ENCODE measurements at places on chromosomes 5 and 9.

DNA sequence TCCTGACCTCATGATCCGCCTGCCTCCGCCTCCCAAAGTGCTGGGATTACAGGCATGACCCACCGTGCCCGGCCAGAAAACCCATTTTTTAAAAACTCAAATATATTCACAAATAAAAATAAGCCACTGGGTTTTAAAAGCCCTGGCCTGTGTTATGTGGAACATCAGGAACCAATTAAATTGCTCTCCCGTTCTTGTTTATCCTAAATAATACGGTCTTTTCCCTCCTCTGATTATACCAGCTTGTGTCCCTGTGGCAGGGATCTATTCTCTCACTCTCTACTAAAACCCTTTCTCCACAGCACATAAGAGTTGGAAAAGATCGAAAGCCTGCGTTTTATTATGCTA lies 30.1 kb upstream of the LPAR1 start:
- no peak for DNase-seq

DNA sequence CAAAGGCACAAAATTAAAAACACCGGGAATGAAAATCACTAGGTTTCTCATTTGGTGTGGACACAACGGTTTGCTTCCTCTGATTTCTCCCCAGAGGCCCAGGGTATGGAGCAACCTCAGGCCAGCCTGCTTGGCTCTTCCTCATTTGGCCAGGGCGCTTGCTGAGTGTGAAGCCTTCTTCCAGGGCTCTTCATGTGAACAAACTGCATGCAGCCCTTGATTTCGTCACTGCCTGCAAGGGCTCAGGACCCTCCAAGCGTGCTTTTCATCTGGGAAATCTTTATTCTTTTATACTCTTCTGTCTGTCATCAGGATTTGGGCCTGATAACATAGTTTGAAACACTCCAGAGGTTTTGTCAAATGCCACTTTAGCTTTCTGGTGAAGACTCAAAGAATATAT lies 122.6 kb upstream of the KLF4 start:
- no peak for DNase-seq

GRCh38 chr5:10689391-10690081 lies 71.5 kb downstream of the DAP start:
- DNase-seq, result peak; percentile 43

DNA sequence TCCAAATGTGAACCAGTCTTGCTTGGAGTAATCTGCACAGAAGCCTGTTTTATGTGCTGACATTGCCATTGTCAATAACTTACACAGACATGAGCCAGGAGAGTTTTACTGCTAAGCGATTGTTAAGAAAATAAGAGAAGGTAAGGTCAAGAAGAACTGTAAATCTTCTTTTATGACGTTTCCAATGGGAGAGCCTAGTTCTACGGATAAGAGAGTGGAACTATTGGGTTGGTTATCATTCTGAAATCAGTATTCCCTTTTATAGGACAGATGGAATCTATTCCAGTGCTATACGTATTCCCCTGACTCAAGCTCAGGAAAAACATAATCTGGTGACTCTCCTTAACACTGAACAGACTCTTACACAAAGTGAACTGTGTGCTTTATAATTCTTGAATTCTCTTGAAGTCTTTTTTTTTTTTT lies 137.9 kb upstream of the OTULINL start:
- no peak for DNase-seq

DNA sequence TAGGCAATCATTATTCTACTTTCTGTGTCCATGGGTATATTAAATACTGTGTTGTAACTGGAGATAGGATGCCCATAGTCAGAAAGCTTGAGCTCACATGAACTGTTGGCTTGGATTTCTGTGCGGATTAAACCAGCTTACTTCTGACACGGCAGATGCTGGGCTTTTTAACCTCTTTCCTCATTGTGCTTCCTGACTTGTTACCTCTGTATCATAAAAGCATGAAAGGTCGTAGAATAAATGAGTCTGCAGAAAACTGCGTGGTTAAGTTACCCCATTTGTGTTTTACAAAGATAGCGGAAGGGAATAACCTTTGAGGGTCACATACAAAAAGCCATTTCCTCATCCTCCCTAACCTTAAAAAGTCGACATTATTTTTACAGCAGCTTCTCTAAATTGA lies 199.5 kb upstream of the DMRT1 start:
- no peak for DNase-seq

DNA sequence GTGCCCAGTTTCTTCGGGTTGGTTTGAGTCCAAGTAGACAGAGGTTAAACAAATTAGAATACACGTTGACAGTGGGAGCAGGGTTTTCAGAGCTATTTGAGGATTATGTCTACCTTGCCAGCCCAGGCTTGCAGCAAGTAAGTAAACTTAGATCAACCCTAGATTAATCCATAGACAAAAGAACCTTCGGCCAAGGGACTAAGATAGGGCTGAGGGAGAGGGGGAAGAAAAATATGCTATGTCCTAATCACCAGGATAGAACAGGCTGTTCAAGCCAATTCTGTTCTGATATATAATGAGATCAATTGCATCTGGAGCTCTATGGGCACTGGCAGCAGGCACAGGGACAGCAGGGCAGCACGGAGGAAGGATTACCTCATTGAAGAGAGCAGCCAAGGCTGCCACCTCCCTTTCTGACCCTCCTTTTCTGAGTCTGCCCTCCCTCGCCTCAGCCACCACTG lies 377.7 kb downstream of the PIK3R1 start:
- no peak for DNase-seq

DNA sequence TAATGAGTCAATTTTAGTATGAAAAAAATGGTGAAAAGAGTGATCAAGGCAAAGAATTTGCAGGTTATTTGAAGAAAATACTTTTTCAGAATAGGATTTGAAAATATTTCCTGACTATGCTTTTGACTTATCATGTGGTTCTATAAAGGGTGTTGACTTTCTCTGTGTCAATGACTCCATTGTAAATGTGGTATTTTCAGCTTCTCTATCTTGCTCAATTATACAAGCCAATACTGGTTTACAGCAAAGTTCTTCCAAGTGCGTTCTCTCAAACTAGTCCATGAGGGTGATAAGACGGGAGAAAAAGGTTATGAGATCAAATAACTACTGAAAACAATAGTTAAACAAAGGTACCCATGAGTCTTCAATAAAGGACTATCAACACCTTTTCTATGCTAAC lies 21.7 kb downstream of the IL33 start:
- no peak for DNase-seq

DNA sequence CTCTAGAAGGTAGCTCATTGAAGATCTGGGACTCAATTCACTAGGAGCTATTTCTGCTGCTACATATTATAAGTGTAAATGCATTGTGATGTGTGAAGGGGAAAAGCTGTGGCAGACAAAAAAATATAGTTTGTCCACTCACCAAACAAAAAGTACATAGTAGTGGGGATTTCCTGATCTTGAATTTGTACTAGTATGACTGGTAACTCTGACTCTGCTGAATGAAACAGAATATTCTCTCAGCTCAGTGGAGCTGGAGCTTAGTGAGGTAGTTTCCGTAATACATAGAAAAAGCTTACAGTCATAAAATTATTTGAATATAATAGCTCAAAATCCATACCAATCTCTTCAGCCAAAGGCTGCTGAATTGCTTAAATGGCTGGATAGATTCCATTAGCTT lies 455.6 kb upstream of the CD180 start:
- DNase-seq, result no peak

DNA sequence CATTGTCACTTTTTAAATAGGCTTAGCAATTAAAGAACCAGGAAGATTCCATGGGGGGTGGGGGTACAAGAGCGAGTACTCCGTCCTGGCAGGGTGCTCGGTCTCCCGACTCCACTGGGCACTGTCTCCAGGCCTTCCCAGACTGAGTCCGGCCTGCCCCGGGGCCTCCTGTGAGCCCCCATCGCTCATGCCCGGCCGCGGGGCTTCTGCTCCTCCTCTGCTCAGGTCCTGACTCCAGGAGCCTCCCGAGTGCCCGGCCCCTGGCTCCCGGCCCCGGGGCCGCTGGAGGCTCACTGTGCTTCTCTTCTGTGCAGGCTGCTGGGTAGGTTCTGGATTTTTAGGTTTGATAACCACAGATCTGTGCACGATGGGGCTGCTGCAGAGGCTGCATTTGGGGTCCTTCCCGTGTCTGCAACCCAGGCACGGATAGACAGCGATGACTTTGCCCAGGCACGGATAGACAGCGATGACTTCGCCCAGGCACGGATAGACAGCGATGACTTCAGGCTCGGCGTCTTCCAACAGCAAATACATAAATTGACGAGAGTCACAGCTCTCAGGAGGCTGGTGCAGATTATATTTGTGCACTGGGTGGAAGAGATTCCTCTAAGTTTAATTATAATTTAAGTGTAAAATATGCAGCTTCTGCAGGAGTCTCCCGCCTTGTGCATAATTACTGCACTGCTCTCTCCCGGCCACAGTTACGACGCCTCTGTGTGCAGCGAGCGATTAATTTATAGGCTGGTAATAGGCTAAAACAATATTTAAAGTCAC lies 74.8 kb upstream of the RXRA start:
- DNase-seq, result no peak

DNA sequence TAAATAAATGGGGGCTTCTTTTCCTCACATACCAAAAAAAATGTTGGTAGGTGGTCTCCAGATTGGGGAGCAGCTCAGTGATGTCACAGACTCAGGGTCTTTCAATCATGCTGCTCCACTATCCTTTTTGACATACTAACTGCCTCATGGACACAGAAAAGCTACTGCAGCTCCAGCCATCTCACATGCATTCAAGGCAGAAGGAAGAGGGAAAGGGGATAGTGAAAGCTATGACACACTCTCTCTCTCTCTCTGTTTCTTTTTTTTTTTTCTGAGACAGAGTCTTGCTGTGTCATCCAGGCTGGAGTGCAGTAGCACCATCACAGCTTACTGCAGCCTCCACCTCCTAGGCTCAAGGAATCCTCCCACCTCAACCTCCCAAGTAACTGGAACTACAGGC lies 7.9 kb upstream of the ADGRD2 start:
- DNase-seq, result no peak

- DNase-seq, result no peak
Measured at GRCh38 chr9:5864446-5864845, 26.2 kb upstream of the MLANA start.

GRCh38 chr5:147643142-147643541 lies 133.3 kb upstream of the DPYSL3 start:
- no peak for DNase-seq

DNA sequence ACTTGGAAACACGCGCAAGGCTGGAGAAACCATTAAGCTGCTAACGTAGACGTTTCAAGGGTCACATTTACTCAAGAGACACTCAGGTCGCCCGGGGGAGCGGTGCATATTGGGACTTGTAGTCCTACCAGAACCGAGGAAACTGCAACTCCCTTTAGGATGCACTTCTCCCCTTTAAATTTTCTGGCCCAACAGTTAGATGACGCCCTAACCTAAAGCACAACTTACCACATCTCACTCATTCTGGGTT lies 384 bp upstream of the DMXL1 start:
- DNase-seq, result no peak

GRCh38 chr5:95530416-95530815 lies 24.4 kb downstream of the SKIC3 start:
- DNase-seq, result no peak

- DNase-seq, result peak; percentile 65
Measured at GRCh38 chr5:180689071-180689694, 39.8 kb upstream of the FLT4 start.

DNA sequence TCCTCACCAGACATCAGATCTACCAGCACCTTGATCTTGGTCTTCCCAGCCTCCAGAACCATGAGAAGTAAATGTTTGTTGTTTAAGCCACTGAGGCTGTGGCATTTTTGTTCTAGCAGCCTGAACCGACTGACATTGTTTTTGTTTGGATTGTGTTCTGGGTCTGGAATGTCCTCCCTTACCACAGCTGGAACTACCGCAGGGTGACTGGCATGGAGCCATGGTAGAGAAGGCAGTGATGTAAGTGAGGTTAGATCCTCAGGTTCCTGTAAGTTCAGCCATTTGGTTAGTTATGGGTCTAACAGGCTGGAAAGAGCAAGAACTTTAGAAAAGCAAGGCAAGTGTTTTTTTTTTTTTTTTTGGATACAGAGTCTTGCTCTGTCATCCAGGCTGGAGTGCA lies 209.3 kb downstream of the DAB2IP start:
- no peak for DNase-seq

DNA sequence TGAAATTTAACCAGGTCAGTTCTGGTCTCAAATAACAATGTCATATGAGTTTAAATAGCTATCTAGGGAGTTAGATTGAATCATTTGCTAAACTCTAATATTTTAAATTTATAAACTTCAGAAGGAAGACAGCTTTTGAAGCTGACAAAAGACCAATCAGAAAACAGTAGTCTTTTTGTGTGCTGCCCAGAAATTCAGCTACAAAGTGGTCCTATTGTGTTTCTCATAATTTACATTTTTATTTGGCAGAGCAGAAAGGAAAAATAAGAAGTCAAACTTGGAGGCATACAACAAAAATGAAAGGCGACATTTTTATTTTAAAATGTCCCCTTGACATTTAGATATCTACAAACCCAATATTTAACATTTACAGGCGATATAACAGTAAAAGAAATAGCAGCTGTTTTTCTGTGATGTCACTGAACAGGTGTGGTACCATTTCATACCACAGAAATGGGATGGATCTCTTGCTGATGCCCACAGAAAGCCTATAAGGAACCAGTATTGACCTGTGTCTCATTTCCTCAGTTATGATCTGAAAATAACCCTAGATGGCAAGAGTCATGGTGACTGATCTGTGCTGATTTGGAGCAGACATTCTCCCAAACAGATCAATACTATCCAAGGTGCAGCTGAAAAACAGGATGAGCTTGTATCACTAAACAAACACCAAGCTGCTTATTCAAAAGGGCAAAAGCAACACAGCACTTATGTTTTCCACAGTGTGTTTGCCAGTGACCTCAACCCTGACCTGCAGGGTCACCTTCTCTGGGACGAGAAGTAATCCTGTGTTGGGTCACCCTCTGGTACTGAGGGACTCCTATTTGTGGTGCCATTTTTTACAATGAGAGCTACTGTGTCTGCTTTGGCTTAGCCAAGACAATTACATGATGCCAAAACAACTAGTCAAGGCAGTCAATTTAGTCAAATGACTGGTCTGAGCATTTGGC lies 3.6 kb upstream of the FST start:
- no peak for DNase-seq

DNA sequence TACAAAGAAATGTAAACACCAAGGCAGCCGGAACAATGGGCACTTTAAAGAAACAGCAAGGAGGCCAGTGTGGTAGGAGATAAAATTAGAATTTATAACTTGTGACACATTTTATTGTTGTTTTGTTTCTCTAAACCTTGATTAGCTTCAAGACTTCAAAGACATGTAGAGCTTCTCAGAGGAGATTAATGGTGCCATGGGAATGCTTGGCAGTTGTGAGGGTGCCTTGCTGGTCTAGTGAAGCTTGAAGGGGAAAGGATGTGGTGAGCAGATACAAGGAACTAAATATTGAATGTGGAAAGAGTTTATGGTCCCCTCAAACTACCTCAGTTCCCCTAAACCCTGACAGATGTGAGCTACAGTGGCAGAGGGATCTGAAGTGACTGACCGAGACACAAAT lies 322.4 kb upstream of the ADAMTS16 start:
- DNase-seq, result no peak

DNA sequence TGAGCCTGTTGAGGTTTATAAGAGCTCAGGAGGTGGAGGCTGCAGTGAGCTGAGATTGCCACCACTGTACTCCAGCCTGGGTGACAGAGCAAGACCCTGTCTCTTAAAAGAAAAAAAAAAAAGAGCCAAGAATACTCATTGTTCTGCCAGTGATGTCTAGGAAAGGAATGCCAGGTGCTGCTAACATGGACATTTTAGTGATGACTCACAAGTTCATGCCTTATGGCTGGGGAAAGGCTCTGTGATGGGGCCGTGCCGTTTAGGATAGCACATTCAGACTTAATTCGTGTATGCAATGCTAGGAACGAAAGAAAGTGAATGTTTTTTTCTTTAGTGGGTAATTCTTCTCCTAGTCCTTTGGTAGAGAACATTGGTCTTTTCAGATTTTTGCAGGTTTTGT lies 134.2 kb downstream of the ARHGAP26 start:
- DNase-seq, result no peak

All from activated CD8-positive, alpha-beta T cell treated with anti-CD3 and anti-CD28 coated beads, Interleukin-2, amount 10 ng/mL, durations not matched to agents 7 days and 5 days (primary cell).